ENCODE measurements at places on chromosomes 12 and 14.

DNA sequence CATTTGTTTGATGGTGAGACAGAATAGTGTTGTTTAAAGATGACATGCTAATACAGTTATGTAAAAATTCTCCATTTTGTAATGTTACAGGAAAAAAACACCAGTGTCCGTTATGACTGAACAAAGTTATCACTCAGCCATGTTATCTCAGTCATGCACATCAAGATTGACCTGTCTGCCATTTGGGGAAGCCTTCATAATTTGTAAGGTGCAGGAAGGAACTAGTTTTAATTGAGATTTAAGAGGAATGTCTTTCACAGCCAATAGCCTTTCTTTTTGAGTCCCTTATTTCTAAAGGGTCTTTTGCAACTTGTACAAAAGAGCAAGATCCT, 432.2 kb downstream of the RAD51B start:
- DNase-seq, result no peak

GRCh38 chr14:94536836-94537235, 24.4 kb upstream of the SERPINA4 start:
- DNase-seq, result no peak

DNA sequence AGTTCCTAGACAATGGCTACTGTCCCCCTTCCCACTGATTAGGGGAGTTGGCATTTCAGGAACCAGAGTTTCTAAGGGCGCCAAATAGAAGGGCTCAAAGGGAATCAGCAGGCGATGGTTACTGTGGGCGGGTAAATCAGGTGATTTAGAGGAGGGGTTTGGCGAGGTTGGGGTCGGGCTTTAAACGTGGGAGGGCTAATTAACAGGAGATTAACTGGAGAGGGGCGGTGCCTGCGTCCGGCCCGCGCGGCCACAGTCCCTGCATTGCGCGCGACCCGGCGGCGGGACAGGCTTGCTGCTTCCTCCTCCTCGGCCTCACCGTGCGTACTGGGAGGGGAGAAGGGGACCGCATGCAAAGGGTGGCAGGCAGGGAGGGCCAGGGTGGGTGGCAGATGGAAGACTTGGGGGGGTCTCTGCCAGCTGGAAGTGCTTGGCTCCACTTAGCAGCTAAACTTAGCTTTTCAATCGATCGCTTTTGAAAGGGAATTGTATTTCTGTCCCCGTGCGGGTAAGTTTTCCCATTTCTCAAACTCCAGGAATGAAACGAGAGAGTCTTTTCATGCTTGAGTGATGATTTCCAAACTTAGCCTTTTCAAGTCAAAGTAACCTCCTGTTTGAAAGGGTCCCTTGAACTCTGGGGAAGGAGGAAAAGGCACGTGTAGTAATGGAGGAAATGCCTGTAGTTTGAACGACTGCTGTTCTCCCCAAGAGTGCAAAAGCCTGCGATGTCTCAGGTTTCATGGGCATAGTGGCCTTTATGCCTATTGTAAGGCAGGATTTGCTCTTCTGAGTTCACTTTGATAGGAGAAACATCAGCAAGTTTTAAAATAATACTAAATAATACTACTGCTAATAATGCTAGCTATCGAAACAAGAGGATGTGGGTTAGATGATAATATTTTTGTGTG, at the start of gene MGST1:
MGST1 (plus strand) TSS at position 255 of the 908 bp plus-strand sequence. CDS start 6,608 bp downstream, outside the sequence.
- peak; percentile 75 for DNase-seq

GRCh38 chr14:35050652-35051051, 4.6 kb downstream of the FAM177A1 start:
- peak; percentile 62 for DNase-seq

DNA sequence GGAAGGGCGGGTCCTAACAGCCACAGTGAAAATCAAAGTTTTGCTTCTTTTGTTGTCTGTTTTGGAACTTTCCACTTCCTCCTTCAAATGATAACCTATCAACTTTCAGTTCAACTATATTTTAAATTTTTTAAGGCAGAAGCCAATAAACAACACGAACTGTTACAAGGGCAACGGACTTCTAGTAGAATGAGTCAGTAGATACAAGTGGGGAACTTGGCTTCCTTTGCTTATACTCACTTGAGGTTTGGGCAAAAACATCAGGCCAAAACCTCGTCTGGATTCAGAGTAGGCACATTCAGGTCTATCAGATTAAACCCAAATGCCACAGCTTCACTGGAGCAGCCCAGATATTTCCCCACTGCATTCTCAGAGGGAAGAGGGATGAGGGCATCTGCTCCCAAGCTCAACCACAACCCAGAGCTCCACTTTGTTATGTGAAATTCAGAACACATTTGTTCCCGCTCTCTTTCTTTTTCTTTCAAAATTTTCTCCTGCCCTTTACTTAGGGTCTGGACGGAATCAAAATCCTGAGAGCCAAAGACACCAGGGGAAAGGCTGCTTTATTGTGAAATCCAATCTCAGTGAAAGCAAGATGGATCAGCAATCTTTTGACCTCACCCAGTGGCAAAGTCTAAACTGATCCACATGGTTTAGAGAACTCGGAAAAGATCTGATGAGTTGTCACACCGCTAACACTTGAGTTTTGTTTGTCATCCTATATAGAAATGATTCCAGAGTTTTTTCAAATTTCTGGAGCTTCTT, 152.5 kb upstream of the BTG1 start:
- peak; percentile 72 for DNase-seq

DNA sequence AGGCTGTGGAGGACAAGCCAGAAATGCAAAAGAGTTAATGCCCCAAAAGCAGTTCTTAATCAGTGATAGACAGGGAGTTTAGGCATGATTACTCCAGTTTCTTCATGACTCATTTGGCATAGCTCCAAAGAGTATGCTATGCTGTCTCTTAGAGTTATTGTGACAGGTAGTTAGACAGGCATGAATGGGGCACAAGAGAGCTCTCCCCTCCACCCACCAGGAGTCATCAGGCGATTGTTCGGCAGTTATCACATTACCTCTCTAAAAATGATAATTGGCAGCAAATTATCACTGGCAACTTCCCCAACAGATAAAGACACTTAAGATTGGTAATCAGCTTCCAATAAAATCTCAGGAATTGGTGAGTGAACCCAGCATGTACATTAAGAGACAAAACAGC, 320.1 kb downstream of the DAD1 start:
- no peak for DNase-seq

DNA sequence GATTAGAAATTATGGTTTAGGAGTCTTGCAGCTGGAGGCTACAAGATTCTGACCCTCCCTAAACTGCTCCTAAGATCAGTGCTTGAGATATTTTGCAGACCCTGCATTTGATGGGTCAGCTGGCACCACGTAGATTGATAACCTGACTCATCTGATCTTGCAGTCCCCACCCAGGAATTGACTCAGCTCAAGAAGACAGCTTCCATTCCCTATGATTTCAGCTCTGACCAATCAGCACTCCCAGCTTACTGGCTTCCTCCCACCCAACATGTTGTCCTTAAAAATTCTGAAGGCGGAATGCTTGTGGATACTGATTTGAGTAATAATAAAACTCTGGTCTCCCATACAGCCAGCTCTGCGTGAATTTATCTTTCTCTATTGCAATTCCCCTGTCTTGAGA, 23.2 kb upstream of the MTHFD1 start:
- no peak for DNase-seq

- no peak for DNase-seq
Observed at GRCh38 chr14:102930753-102931579, 8.5 kb downstream of the AMN start.

DNA sequence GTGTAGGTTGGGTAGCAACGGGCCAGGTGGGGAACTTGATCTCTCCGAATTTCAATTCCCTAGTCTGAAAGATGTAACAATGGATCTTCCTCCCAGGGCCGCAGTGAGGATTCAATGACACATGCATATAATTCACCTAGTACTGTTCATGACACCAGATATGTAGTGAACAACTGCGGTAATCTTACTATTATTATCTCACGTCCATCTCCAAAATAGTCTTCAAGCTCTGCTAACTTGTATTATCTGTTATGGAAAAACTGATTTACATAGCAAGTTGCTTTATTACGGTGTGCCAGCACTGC, 26.4 kb downstream of the MOK start:
- DNase-seq, result no peak

DNA sequence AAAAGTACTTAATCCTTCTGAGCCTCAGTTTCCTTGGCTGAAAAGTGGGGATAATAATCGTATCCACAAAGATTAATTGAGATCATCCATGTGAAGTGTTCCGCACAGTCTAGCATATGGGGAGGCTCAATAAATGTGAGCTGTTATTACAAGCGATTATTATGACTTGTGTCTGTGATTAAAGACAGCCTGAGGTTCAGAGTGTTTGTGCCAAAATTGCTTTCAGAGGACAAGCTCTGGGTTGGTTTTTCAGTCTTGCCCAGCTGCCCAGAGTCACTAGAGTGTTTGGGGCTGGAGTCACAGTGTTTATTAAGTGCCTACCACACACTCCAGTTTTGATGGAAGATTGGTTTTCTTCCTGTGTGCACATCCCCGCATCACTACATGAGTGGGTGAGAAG, 53.5 kb downstream of the NTF3 start:
- no peak for DNase-seq

GRCh38 chr12:123160801-123161487, 10.1 kb upstream of the PITPNM2 start:
- no peak for DNase-seq

DNA sequence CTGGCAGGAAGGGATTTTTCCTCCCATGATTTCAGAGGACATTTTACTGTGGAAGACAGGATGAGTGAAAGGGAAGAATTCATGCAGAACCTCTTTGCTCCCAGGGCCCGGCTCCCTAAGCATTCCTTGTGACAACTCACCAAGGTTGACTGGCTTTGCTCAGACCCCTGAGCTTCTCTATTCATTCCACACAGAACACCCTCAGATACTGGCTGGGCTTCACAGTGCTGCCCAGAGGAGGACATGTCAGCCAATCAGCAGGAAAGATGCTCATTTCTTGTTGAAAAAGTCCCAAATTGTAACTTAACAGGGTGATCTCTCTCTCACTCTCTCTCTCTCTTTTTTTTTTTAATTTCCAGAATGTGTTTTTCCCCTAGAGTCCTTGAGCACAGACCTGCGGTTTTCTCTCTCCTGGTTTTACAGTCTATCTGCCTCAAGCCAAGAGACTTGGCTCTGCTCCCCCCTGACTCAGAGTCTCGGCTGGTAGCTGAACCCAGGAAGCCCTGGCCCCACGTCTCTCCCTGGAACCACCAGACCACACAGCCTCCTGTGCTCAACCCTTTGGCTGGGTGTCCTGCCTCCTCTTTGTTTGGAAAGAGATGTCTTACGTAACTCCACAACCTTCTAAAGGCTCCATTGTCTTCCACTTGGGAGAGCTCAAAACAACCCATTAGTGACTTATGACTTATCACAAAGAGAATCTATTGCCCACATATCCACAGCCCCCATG, 43.9 kb downstream of the SSPN start:
- peak; percentile 94 for DNase-seq

GRCh38 chr12:56387152-56387736, 24.6 kb upstream of the APOF start:
- DNase-seq, result peak; percentile 45

DNA sequence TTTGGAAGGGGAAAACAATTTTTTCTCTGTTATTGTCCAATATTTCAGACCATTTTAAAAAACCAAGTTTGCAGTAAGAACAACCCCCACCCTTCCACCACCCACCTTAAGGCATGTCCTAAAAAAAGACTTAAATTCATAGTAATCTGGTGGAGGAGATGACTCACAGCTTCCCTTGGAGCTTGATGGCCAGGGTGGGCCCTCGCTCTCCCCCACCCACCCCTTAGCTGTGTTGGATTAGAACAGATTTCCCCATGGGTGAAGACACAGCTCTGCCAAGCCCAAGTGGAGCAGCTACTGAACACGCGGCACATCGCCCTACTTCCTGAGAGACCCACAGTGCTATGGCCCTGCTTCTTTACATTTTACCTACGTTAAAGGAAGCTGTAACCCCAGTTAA, 140.3 kb downstream of the GCH1 start:
- DNase-seq, result peak; percentile 42

GRCh38 chr12:117309276-117309925, 52.0 kb downstream of the NOS1 start:
- no peak for DNase-seq

DNA sequence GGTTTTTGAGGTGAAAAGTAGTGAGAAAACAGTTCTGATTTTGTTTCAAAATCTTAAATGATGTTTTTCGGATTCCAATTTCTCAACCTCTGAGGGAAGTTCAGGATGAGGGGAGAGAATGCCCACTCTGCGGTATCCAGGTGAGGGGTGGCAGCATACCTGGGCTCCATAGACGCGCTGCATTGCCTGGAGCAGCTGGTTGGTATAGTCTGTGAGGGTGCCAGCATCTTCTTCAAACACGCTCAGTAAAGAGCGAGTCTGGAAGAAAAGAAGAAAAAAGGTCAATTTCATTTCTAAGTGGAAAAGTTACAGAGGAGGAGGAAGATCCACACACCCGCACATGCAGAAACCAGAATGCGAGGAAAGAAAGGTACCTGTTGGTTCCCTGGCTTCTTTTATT, 7.0 kb downstream of the APPL2 start:
- no peak for DNase-seq

- peak; percentile 66 for DNase-seq
Observed at GRCh38 chr12:68623984-68624383, 13.3 kb downstream of the RAP1B start.

DNA sequence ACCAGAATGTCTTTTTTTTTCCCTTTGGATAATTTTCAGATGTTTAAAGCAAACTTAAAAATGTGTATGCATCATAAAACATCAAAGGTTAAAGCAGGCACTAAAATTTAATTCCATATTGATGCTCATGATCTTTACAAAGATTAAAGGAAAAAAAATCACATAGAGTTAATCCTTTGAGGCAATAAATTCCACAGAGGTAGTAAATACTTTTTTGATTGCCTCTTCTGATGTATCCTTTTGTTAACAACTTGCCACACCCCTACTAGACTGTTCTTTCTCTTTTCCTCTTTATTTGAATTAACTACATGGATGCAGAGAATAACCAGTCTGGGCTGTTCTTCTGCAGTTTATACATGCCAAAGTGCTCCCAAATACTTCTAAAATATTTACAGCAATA, 45.2 kb upstream of the KCNJ8 start:
- no peak for DNase-seq

DNA sequence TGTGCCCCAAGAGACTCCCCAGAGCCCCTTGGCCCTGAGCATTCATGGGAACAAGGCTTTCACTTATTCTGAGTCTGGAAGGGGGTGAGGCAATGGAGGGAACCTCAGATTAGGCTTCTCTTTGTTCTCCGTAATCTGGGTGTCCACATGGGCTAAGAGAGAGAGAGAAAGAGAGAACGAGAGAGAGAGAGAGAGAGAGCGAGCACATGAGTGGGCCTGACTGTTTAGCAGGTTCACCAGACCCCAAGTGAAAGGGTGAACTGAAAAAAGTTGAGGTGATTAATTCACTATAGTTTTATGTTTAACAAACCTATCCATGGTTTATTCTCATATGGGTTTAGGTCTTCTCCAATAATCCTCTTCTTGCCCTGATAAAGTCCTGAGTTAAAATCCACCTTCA, 183.4 kb upstream of the VASH1 start:
- DNase-seq, result no peak

All from GM03348 (cell line).